Epithelial cell of esophagus (primary cell): ENCODE measurements at places on chromosomes 7 and 10.

- no peak for DNase-seq
These were observed 160.2 kb downstream of the BICC1 start for GRCh38 chr10:58672845-58673244.

DNA sequence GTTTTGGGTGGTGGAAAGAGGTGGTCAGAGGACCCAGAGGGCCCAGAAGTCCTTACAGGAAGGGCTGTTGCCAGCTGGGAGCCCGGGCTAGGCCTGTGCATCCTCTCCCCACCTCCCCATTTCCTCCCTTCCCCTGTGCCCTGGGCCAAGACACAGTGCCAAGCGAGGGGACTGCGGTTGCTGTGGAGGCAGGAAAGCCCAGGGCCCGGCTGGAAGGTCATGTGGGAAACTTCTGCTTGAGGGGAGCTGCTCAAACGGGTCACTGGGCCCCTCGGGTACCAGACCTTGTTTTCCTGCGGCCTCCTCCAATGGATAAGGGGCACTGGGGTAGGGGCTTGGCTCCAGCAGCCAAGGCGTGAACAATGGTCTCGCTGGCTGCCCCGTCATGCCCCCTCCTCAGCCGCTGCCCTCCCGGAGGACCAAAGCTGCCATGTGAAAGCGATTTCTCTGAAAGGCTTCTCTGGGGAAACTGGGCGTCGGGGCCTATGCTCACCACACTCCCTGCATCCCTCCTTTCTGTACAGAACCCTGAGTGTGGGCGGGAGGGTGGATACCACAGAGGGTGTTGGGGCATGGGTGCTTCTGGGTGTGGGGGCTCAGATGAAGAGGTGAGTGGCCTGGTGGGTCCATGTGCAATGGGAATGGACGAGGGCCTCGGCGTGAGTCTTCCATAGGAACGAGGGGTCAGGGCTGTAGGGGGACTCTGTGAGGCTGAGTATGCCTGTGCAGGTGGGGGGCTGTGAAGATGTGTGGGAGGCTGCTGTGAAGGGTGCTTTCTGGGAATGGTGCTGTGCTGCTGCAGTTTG, 135.3 kb downstream of the PTPN20 start:
- DNase-seq: no peak

GRCh38 chr7:1124164-1124563, 35.8 kb downstream of the ZFAND2A start:
- DNase-seq: no peak

DNA sequence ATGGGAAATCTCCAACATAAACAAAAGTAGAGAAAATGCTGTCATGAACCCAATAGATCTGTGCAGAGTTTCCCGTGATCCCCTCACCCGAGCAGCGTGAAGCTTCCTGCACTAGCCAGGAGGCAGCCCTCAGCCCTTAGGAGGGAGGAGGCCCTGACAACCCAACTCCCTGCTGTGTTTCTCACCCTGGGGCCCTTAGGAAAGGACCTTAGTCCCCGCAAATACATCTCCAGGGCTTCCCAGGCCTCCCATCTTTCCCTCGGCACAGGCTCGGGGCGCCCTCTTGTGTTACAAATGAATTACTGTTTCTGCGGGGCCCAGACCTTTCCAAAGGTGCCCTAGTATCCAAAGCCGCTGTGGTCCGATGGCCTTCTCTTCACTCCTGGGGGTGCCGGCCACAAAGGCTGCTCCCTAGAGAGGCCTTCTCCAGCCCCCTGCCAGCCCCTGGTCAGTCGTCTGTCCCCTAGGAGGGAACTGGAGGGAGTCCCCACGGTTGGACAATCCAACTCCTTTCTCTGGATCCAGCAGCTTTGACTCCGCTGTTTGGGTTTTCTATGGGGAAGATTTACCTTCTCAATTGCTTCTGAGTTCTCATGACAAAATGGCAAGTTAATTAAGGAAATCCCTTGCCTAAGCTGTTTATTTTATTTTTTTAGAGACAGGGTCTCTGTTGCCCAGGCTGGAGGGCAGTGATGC, 49.9 kb upstream of the SH2B2 start:
- DNase-seq: peak; percentile 67

DNA sequence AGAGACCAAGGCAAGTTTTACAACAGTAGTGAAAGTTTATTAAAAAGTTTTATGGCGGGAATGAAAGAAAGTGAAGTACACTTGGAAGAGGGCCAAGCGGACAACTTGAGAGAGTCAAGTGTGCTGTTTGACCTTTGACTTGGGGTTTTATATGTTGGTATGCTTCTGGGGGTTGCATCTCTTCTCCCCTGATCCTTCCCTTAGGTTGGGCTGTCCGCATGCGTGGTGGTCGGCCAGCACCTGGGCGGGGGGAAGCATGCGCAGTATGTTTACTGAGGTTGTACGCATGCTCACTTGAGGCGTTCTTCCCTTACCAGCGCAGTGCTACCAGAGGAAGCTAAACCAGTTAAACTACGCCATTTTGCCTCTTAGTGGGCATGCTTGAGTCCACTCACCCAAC, 31.9 kb downstream of the NUP42 start:
- no peak for DNase-seq

DNA sequence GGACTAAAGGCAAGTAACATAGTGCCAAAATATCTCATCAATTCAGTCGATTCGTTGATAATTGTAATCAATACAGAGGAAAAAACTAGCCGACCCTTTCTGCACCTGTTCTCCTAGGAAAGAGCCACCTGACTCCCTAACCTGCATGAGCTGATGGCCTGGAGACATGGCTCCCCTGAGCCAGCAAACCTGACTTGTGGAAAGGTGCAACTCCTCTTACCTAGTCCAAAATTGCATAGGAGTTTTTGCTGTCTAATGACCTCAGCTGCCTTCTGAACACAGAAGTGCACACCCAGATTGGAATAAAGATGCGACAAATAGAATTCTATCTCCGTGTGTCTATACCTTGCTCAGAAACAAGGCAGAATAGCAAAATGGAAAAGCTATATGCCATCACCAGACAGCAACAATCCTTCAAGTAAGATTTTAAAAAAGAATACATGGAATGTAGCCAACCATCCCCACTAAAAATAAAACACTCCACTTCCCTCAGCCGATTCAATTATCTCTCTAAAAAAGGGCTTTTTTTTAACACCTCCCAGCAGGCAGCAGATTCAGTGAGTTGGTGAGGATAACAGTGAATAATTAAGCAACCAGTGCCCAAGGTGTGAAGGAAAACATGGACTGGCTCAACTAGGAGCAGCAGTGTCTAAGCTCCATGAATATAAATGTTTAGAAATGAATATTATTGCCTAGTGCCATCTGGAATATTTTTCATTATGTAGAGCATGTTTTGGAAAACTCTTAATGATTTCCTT, 26.6 kb upstream of the LMTK2 start:
- DNase-seq: peak; percentile 28

GRCh38 chr7:27784399-27785053, 44.6 kb downstream of the TAX1BP1 start:
- DNase-seq: peak; percentile 77

DNA sequence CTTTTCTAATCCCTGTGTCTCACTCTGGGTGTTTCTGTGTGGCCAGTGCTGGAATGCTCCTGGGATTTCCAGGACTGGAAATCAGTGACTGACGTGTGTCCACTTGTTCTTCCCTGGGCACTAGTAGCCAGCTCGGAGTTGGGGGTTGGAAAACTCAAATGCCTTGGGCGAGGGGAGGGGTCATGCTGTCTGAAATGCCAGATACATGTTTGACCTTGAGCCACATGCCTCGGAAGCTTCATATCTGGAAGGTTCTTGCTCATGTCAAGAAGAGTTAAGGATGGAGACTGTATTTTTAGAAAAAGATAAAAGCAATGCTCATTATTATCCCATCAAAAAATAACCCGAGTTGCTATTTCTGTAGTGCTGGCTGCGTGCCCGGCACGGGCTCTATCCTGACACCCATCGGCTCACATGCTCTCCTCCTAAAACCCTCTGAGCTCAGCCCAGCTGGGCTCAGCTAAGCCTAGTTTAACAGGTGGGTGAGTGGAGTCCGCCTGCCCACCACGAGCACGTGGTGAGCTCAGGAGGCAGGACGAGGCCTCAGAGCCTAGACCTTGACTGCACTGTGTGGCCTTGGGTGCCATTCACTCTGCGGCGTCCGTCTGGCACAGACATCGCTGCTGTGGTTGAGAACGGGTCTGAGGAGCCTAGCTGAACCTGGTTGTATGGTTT, 6.4 kb downstream of the DPYSL4 start:
- no peak for DNase-seq

DNA sequence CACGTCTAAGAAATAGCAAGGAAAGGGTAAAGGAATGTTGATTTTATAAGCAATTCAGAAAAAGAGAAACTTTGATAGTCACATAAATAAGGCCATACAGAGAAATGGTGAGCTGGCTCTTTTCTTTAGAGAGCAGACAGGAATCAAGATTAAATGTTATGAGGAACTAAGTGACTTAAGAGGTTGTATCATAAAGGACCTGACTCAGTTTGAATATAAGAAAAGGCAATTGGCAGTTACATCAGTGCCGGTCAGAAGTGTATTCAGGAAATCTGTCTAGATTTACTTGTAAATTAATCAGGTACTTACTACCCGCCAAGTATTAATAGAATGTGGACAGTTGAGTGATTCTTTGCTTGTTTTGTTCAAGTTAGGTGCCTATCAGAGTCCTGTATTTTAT, 2.1 kb downstream of the MRPL32 start:
- DNase-seq: no peak

DNA sequence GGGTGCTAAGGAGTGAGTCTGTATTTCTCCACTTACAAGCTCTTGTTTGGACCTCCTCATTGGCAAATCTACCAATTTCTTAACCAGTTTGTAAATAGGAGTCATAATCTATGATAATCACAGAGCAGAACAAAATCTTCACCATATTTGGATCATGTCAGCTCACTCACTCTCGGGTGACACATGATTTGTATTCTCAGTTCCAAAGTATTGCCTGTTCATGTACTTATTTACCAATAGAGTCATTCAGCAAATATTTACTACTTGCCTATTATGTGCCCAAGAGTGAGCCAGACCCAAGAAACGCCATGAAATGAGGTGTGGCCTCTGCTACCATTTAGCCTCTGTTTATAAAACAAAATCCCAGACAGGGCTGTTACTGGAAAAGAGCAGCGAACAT, 114.8 kb downstream of the TSPAN12 start:
- DNase-seq: peak; percentile 94

- DNase-seq: no peak
These were observed 395 bp upstream of the ZNF25 start for GRCh38 chr10:37976880-37977203.

DNA sequence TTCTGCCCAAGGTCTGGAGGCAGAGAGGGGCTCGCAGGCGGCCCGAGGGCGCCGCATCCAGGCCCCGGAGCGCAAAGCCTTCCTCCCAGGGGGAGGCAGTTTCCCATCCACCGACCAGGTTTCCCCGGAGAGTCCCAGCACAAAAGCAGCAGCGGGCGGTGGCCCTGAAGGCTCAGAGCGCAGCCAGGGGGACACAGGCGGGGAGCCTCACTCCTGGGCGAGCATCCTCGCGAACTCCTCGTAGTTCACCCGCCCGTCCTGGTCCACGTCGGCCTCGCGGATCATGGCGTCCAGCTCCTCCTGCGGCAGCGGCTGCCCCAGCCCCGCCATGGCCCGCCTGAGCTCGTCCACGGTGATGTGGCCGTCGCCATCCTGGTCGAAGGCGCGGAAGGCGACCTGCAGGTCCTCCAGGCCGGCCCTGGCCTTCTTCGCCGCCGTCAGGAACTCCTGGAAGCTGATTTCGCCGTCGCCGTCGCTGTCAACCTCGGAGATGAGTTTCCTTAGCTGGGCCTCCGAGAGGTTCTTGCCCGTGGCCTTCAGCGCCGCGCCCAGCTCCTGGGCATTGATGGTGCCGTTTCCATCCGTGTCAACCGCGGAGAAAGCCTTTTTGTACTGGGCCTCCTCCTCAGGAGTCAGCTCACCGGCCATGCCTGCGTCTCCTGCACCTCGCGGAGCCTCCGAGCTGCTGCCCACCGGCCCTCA, 428 bp downstream of the CALML5 start:
- DNase-seq: no peak

- DNase-seq: peak; percentile 70
These were observed 518 bp downstream of the WAPL start for GRCh38 chr10:86520871-86521677.

DNA sequence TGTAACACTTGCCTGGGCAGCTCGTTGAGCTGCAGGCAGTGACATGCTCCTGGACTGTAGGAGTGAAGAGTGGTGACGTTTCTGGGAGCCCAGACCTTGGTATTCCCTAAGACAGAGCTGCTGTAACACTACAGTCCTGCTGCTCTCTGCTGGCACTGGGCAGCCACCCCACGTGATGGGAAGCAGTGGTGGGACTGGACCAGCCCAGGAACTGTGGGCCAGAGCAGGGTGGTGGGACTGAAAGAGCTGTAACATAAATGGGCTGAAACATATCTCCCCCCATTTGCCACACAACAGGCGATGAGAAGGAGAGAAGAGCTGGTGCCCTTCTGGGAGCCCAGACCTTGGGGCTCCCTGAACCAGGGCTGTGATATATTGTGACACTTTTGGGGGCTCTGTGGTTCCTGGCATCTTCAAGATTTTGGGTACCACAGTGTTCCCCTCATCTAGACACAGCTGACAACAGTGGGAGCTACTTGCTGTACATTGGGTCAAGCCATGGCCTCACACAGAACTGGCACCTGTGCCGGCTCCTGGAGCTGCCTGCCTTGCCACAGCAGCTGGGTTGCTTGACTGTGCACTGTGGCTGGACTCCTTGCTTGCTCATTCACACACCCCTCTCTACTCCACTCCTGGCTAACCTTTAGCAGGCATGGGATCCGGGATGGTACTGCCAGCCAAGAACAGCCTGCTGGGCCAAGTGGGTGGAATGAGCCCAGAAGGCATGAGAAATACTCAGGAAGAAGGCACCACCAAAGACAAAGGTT, 161.3 kb upstream of the PCDH15 start:
- no peak for DNase-seq

DNA sequence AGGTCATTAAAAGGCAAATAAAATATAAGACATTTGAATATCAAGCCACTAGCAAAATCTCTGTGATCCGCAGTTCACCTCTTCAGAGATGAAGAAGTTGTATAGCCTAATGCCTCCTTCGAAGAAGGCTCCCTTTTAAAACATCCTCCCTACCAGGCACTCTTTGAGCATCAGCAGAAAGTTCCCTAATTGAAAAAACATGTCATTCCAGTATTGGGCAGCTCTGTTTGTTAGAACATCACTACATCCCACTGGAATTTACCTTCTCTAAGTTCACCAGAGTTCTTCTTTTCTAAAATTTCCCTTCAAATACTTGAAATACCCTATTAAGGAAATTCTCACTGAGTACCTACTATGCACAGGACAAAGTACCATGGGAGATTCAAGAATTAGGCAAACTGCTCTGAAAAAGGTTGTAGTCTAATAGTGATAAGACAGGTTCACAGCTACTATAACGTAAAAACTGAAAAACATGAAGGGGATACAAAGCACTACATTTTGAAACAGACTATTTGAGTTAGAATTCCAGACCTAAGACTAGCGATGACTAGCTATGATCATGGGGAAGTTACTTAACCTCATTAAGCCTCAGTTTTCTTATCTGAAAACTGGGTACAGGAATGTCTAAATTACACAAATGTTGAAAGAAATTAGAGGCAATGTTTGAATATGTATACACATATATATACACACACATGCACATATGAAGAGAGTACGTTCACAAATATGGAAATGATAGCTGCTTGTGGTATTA, 128.7 kb downstream of the ELAPOR2 start:
- no peak for DNase-seq
